ENCODE measurements at places on chromosomes 7 and 10.

DNA sequence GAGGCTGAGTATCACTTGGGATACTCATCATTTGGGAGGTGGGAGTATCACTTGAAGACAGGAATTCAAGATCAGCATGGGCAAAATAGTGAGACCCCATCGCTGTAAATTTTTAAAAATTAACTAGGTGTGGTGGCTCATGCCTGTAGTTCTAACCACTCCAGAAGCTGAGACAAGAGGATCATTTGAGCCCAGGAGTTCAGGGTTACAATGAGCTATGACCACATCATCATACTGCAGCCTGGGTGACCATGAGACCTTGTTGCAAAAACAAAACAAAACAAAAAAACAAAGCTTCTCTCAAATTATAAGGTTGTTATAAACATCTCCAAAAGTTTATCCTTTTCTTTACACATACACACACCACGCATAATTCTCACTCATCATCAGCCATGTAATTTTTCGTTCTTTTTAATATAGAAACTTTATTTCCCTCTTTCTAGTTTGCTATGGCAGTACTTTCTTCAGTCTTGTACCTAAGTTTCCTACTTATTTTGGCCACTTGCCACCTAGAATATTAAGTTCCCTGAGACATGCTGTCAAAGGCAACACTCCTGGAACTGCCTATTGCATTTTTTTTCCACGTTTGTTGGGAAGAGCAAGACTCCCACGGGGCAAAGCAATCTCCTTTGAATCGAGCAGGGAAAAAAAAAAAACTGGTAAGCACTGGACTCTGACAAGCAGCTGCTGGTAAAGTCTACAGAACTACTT is 37.1 kb downstream of the SKIDA1 start:
- no peak for DNase-seq

GRCh38 chr10:108039821-108040584 is 875.5 kb upstream of the SORCS1 start:
- DNase-seq = peak; percentile 72

DNA sequence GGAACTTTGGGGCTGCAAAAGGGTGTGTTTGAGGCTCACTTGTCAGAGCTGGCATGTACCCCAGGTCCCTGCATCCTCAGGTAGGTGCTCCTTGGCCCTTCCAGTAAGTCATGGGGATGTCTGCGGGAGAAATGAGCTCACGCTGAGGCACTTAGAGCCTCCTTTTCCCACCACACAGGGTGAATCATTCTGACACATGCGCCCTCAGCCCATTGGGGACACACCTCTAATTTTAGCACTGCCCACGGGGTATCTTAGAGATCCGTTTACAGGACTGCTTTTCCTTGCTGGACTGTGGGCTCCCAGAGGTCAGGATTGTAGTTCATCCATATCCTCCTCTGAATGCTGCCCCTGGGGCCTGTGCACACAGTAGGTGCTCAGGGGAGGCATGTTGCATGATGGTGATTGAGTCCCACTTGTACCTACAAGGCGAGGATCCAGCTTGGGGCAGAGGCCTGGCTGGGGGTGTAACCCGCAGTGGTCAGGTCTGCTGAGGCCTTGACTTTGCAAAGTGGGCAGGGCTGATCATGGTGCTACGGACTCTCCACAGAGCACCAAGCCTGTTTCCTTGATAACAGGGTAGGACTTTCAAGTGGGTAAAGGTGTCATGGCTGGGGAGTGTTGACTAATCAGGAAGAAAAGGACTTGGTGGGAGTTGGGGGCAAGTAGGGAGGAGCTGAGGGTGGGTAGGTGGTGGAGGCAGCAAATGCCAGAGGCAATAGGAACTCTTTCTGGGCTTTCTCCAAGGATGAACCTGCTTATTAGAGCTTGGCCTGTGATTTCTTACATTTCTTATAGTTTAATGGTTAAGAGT is 5.8 kb downstream of the TSPAN15 start:
- DNase-seq = peak; percentile 83

DNA sequence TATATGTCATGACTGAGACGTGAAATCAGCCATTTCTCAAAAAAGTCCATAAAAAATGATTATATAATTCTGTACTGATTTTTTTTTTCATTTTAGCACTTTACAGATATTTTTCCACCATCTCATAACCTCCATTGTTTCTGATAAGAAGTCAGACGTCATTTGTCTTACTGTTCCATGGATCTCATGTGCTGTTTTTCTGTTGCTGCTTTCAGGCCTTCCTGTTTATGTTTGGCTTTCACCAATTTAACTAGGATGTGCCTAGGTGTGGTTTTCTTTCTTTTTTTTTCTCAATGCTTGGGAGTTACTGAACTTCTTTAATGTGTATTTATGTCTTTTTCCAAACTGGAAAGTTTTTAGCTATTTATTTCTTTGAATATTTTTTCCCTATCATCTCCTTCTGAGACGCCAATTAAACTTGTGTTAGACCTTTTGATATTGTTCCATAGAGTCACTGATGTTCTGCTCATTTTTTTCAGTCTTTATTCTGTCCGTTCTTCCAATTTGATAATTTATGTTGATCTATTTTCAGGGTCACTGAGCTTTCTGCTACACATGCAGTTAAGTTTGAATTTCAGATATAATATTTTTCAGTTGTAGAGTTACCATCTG is 43.3 kb downstream of the TAF3 start:
- DNase-seq = no peak

DNA sequence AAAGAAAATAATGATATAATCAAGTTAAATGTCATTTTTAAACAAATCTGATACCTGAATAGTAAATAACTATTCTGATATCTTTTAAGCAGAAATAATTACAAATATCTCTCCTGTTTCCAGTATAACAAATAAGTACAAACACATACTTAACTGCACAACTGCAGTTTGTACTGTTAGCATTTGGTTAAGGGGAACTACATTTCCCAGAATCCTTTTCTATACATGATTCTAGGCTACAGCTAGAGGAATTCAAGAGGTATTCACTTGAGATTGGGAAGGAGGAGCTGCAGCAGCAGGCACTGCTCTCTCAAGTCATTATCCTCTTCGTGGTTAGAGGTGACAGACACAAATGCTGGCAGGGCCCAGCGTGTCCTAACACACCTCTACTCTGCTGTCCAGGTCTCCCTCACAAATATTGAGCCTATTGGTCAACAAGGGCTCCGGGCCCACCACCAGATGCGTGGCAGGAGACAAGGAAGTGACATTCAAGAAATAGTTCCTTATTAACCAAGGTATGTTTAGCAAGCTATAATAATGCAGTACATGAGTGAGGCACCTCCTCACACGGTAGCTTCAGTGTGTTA is 255.1 kb upstream of the MKLN1 start:
- peak; percentile 13 for DNase-seq

GRCh38 chr10:7969623-7970022 is 84.9 kb upstream of the GATA3 start:
- no peak for DNase-seq

GRCh38 chr10:3774018-3774813 is 10.8 kb downstream of the KLF6 start:
- peak; percentile 87 for DNase-seq

DNA sequence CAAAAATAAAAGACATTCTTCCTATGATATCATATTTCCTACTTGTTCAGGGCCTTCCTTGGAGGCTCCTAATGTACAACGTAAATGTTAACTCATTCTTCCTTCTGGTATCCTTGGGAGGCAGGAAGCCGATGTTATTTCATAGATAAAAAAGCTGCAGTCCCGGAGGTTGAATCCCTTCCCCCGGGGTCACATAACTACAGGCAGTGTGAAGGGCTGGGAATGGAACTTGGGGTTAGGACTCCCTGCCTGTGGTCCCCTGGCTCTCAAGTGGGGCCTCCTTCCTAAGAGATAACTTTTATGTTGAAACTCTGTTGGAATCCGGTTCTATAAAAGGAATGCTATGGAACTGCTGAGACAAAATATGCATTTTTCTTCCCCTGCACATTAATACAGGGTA is 14.9 kb upstream of the CCDC3 start:
- no peak for DNase-seq

DNA sequence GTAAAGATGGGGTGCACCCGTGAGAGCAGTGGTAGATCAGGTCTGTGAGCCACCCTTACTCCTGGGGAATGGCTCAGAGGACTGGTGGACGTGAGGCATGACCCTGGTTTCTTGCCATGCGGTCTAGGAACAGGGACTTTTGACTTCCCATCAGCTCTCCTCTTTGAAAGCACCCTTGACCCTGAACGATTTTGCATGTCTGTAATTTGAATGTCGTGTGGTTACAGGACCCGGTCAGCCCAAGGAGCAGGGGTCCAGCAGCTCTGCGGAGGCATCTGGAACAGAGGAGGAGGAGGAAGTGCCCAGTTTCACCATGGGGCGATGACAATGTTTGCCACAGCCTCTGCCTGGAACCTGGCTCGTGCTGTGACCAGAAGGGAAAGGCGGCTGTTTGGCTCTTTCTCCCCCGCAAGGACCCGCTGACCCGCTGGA is 8.6 kb upstream of the ORAI2 start:
- no peak for DNase-seq

DNA sequence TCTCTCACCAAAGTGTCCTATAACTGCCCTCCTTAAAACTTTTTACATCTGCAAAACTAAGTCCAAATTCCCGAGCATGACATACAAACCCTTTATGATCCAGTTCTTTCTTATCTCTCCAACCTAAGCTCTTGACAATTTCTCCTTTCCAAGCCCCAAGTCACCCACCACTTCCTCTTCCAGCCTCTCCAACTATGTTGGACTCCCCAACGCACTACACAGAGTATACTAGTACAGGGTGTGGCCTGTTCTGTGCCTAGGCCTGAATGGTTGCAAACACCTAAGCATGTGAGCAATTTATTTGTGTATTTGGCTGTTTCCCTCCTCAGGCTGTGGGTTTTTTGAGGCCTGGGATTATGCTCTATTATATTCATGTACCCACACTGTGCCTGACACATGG is 101.2 kb upstream of the APBB1IP start:
- DNase-seq = no peak

Measured in epithelial cell of esophagus (primary cell).